ENCODE measurements at places on chromosomes 11 and 22.
A peak's percentile ranks its signal among the peaks of the same experiment; 100 is the strongest.

GRCh38 chr11:62646825-62647608, 604 bp upstream of the GANAB start:
- no peak for DNase-seq

GRCh38 chr11:61588728-61589191, 7.9 kb upstream of the SYT7 start:
- DNase-seq, result peak; percentile 18

GRCh38 chr11:130390071-130390758, 38.2 kb downstream of the ADAMTS8 start:
- peak; percentile 21 for DNase-seq

DNA sequence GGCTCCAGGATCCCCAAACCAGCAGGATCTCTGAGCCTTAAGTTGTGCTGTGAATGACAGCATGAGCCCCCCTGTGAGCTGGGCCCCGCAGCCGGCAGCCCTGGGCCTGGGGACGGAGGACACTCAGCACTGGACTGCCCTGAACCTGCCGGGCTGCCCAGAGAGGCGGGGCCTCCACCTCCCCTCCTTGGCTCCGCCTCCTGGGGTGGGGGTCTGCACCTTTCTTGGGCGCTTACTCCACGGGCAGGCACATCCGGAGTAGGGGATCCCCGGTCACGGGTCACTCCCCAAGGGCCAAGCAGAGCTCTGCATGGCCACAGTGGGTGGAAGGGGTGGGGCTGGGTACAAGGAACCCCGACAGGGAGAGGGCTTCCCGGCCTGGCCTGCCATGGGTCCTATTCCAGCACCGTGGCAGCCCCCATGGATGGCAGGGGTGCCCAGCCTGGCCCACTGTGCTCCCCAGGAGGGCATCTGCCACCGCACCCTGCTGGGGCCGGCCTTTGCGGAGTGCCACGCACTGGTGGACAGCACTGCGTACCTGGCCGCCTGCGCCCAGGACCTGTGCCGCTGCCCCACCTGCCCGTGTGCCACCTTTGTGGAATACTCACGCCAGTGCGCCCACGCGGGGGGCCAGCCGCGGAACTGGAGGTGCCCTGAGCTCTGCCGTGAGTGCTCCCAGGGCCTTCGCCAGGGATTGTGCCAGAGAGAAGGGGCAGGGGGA, 5.4 kb downstream of the MUC5B start:
- DNase-seq, result no peak

DNA sequence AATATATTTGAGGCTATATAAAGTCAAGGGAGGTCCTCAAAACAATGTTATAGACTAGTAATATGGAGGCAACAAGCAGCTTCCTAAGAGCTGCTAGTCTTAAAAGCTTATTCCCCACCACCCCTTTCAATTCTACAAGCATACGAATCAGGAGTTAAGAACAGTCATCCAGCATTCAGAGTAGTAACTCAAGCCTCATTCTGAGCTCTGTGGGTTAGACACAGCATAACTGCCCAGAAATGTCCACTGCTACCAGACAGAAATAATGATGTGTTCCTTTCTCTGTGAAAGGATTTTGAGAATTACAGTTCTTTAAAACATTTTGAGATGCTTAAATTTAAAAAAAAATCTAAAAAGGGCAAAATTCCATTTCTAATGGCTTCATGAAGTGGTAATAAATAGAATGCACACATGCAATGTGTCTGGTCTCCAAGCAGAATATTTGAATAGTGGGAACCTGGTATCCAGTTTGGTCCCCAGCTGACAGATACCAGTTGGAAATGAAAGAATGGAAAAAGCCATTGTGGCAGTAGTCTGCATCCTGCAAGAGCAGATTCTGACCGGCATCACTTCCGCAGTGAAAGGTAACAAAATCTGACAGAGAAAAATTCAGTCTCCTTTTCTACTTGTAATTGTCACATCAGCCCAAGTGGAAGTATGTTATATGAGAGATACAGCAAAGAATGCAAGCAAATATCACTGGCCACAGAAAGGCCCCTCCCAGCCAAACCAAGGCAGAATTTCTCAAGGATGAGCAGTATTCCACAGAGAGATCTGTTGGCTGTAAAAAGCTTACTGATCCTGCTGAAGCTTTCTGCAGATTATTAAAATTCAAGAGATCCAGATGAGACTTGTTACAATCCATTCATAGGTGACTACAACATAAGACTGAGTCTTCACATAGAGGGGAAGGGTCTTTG, 310.8 kb upstream of the PITPNB start:
- no peak for DNase-seq

- no peak for DNase-seq
Measured at GRCh38 chr22:35526333-35526979, 14.2 kb upstream of the RASD2 start.

DNA sequence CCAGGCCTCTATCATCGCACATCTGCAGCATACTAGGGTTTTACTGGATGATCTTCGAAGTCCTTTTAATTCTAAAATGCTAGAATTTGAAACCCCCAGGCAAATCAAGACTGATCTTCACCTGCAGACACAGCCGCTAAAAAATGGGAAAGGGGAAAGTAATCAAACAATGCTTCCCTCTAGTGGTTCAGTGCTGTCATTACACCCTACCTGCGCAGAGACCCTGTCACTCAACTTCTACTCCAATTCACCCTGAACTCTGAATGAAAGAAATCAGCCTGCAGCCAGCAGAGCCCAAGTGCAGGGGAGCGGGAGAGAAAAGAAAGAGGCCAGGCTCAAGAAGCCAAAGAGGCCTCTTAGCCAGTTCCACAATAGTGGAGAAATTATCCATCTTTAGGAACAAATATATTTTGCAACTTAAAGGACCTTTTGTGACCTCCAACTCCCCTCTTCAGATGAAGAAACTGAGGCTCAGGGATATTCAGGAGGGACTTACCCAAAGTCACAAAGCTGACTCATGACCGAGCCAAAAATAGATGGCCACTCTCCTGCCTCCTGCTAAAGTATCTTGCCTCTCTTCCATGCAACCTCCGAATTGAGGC, 33.0 kb downstream of the SERGEF start:
- peak; percentile 78 for DNase-seq

Measured in ELF-1 (cell line).